ENCODE measurements at places on chromosomes 1 and 21.
A peak's percentile ranks its signal among the peaks of the same experiment; 100 is the strongest.

GRCh38 chr1:21550097-21550496 is 40.9 kb downstream of the ALPL start:
- DNase-seq = peak; percentile 60

GRCh38 chr1:114435088-114435715 is 75.8 kb downstream of the TRIM33 start:
- DNase-seq = no peak

DNA sequence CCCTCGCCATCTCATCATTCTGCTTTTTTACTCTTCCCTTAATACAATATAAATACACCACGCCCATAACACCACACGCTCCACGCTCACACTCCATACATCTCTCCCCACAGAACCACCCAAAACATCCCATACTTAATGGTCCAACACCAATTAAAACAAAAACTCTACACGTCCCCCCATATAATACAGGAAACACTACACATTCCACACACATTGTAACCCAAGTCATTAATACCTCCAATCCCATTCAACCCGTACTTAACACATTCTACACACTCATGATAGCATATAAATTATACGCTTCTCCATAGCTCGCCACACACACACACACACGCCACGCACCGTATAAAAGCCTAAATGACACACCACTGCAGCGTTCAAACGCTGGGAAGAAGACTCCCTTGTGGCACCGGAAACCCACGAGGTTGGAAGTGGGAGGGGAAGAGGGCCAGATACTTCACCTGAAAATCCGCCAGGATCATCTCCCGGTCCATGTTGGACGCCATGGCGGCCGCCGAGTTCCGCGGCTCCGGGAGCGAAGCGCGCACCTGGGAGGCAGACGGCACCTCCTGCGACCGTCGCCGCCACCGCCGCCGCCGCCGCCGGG is 659 bp downstream of the FAF1 start:
- peak; percentile 50 for DNase-seq

- DNase-seq = no peak
Measured at GRCh38 chr21:16408280-16408679, 678.5 kb downstream of the USP25 start.

DNA sequence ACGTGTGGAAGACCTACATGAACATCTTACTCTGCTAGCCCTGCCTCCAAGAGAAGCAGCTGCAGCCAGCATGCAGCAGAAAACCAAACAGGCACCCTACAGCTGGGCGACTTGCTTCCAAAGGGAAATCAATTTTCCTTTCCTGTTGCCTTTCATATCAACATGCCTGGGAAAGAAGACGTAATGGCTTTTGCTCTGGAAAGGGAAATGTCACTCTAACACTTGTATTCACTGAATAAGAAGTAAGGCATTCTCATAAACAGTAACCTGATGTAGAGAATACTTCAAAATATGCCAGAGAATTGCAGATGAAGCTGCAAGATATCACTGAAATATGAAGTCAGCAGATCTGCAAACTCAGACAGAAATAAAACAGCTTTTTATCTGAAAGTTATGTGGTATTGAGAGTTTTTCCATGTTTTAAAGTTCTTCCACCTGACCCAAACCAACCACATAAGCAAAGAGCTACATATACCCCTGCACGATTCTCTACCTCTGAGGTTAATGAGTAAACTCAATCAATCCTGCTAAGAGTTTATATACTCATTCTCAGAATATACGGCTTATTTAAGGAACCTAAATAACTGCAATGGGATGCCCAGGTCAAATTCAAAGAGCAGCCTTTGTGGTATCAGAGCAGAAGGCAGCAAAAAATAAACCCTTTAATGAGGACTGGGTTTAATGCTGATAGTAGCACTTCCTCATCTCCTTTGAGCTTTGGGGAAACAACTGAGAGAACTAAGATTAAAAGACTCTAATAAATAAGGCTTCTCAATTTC is 150.9 kb downstream of the RERE start:
- DNase-seq = no peak

- peak; percentile 7 for DNase-seq
Measured at GRCh38 chr1:85146972-85147359, 53.9 kb downstream of the SYDE2 start.

DNA sequence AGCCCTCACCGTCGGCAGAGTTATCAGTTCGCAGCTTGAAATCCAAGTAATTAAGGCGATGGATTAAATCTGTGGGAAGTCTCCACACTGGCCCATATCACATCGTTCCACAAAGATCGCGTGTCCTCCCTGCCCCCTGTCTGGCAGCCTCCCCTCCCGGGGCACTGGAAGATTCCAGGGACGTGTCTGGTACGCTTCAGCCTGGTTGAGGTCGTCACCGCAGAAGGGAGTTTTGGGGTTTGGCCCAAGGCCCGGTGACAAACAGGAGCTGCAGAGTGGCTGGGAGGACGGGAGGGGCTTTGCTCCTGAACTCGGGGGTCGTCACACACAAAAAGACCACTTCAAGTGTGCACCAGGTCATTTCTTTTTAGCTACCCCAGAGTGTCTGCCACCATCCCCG is 51.1 kb downstream of the PRDM16 start:
- no peak for DNase-seq

DNA sequence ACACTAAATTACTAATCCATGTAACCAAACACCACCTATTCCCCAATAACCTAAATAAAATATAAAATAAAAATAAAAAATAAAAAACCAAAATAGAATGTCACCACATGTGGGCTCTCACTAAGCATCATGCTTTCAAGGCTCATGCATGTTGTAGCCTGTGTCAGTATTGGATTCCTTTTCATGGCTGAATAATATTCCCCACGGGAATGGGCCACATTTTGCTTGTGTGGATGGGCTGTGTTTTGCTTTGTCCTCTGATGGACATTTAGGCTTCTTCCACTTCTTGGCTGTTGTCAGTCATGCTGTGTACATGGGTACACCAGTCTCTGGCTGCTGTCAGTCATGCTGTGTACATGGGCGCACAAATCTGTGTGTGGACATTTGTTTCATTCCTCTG is 3.2 kb downstream of the KRTAP10-6 start:
- DNase-seq = no peak

- no peak for DNase-seq
Measured at GRCh38 chr1:197471248-197471985, 203.4 kb downstream of the CRB1 start.

GRCh38 chr1:32831878-32832277 is 14.4 kb downstream of the S100PBP start:
- no peak for DNase-seq

DNA sequence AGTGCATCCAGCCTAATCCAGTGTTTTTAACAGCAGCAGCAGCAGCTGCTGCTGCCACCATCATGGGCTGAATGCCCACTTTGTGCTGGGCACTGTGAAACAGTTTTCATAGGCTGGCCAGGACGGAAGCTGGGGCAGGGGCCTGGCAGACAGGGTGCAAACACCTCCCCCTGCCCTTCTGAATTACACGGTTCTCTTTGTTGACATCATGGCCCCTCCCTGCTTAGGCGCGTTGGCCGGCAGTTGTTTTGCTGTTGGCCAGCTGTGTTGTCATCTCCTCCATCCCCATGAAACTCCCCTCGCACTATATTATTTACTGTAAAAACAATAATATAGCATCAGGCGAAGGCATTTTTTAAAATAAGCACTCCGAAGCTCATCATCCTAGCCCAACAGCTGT is 33.1 kb downstream of the PTPRU start:
- no peak for DNase-seq

All from cardiac fibroblast (primary cell).